Thymus (tissue), 14 donors: ENCODE measurements at places on chromosomes 3 and 15.

GRCh38 chr3:197030379-197031314, 1.0 kb upstream of the MELTF start:
- DNase-seq, result no peak

DNA sequence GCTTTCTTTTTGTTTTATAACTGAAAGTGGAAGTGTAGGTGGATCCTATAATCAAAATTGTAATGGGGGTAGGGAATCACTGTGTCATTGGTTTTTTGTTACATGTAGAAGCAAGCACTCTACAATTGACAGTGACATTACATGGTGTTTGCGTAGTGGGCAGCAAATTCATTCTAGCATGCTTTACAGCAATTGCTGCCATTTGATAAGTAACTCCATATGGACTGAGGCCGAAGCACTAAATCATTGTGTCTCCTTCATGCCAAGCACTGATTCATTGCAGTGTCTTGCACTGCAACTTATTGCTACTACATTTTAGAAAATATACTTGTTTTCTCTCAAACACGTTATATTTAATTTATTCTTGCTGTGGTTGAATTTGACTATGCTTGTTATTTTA, 933.9 kb downstream of the NSUN3 start:
- no peak for DNase-seq

- no peak for DNase-seq
Observed at GRCh38 chr3:193488741-193489140, 66.0 kb downstream of the ATP13A4 start.

DNA sequence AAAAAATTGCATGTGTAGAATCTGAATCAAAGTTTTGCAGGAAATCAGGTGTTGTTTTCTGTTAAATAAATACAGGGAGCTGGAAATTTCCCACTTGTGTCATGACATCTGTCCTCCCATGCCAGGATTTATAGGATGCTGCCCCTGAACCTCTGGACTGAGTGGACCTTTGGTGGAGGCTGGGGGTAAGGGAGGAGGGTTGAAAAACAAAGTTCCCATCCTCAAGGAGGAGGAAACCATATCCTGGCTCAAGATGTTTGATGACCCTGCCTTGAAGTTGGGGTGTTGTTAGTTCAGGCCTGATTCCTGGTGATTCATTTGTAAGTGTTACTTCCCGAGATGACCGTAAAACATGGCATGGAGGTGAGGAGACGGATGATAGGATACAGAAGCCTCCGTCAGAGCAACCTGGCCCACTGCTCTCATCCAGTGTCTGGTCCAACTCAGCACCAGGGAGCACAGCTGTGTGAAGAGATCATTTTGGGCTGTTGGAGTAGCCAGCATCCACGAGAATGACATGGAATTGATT, 223.6 kb downstream of the CACNA2D3 start:
- no peak for DNase-seq

DNA sequence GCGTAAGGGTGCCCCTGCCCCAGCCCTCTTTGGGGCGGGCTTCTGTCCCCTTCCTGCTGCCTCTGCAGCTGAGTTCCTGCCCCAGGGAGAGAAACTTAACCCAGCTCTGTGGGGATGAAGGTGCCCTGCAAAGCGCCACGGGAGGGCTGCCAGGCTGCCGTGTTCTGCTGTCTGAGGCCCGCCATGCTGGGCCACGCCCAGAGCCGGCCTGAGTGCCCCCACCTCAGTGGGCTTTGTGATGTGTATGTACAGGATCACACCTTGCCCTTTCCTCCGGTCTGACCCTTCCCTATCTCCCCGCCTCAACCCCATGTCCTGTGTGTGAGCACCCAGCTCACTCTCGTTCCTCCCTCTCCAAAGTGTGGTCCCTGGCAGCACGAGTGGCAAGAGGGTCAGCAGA, 22.6 kb downstream of the C15orf39 start:
- no peak for DNase-seq

DNA sequence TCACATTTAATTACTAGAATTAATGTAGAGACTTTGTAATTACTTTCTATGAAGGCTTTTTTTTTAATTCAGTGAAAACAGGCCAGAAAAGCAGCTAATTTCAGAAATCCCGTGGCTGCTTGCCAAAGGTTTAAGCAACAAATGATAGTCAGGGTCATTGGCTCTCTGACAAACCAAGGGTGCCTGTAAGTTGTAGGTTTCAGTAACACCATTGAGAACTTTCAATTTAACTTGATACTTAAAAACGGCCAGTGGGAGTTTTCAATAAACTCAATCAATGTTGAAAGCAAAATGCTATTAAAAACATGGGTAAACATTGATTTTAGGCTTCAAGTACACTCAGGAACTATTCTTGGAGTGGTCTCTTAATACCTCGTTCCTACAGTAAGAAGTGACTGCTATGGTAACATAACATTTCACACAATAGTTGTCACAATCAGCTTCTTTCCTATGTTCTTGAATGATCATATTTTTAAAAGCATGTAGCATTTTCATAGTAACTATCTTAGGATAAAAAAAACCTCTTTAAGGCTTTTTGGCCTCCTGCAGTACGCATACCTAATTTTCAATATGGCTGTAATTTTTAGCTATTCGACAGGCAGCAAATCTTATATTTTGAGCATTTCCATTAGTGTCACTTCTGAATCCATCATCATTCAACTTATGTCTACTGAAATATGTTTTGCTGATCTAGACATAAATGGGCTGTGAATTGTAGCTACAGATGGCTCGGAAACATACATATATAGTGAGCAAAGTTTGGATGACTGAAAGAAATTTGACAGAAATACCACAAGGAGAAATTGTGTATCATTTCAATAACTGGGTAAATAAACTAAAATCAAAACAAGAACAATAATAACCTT, 592.1 kb upstream of the GBE1 start:
- DNase-seq, result no peak

GRCh38 chr3:139463466-139463865, 12.8 kb downstream of the RBP2 start:
- no peak for DNase-seq
